Thoracic aorta (tissue), 2 donors: ENCODE measurements at places on chromosomes 1 and 21. TPM values are rescaled to one million over a fixed set of nuclear protein-coding genes. Genes with fewer than 3 reads are reported as not detected.

DNA sequence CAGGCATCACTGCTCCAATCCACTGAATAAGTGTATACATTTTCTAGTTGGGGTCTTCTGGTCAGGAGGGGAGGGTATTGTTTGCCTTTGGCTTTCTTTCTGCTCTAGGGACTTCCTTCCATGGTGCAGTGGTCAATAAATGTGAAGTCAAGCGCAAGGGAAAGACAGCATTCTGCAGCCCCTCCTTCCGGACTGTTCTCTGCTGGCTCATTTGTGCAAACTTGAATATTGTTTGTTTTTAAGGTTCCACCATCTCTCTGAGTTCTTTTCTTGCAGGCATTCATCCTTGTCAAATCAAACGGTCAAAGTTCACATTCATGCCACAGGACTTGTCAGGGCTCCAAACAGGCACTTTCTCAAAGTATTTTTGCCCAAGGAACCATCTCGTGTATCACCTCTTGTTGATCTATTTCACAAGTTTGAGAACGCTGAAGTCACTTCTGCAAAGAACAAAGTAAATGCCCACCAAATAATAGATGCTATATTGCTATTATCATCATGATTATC, 205.6 kb upstream of the KAZN start:
- no peaks in the 10 kb centered on the region for H3K4me1 ChIP-seq
- H3K27me3 ChIP-seq = no peaks in the 10 kb centered on the region
- no peak for DNase-seq
- H3K4me3 ChIP-seq = no peak overlapping the region
- H3K27ac ChIP-seq = no peak overlapping the region

The PDZK1IP1 gene
- not detected for total RNA-seq

DNA sequence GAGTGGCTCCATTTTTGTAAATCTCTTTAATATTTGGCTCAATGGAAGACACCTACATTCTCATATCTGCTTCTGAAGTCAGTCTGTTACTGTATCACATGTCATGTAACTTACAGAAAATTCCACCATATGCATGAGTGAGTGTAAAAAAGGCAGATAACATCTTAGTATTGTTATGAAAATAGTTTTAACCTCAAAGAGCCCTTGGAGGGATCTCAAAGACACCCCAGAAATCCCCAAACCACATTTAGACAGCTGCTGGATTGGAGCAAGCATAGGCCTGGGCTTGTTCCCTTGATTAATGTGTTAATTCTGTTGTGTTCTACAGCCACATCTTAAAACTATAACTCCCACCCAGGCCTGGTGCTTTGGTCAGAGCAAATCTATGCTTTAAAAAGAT, 16.9 kb downstream of the MACO1 start:
- H3K36me3 ChIP-seq = peaks cover 8% of the 10 kb centered on the region
- no peak overlapping the region for H3K4me3 ChIP-seq
- DNase-seq = no peak
- no peaks in the 10 kb centered on the region for H3K27me3 ChIP-seq
- no peak overlapping the region for H3K27ac ChIP-seq

DNA sequence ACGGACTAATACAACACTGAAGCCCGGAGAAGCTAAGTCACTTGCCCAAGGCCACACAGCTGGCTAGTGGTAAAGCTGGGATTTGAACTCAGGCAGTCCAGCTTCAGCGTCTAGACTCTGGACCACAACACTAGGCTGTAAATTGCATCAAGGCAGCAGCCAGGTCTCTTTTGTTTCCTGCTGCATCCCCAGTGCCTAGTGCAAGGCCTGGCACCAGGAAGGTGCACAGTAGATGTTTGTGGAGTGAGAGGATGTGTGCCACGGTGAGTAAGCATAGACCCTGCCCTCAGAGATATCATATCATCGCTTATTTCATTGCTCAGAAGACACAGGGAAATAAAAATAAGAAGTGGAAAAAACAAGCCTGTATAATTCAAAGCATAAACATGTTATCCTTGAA, 40.9 kb downstream of the IGSF21 start:
- DNase-seq = no peak
- H3K4me3 ChIP-seq = no peak overlapping the region
- no peaks in the 10 kb centered on the region for H3K27me3 ChIP-seq
